ENCODE measurements at places on chromosomes 6 and 20. TPM values are rescaled to one million over a fixed set of nuclear protein-coding genes. Genes with fewer than 3 reads are reported as not detected.

GRIK2 gene
- 6.6 TPM for total RNA-seq

- no peak for DNase-seq
Measured at GRCh38 chr6:9638861-9639260, 776.0 kb downstream of the TFAP2A start.

ZSCAN16 gene
- total RNA-seq, result 5.3 TPM

GRCh38 chr6:43898358-43899131, 128.5 kb downstream of the VEGFA start:
- DNase-seq, result no peak

- no peak for DNase-seq
Measured at GRCh38 chr20:63686492-63687321, 9.7 kb upstream of the TNFRSF6B start.

SLC35D3 gene
- not detected for total RNA-seq

GGTLC1 gene
- total RNA-seq, result 0.18 TPM

RAD21L1 gene
- total RNA-seq, result 1.0 TPM

SLC25A27 gene
- total RNA-seq, result 0.77 TPM

TNXB gene
- total RNA-seq, result 1.8 TPM

DNA sequence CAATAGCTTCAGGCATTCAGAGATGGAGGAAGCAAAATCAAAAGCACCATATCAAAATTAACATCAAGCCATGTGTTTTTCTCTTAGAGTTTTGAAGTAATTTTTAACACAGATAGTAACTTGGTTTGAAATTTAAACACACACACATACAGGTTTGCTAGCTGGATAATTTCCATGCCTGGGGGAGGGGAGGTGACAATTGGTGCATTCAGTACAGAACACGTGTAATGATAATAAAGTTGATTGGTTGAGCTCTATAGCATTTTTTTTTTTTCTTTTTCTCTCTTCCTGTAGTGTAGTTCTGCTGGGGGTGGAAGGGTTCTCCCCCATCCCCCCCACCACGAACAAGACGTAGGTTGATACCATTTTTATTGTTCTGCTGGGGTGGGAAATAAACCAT, 564.8 kb downstream of the LMBRD1 start:
- no peak for DNase-seq

CGAS gene
- 38.4 TPM for total RNA-seq

GABRR1 gene
- total RNA-seq, result not detected

DNA sequence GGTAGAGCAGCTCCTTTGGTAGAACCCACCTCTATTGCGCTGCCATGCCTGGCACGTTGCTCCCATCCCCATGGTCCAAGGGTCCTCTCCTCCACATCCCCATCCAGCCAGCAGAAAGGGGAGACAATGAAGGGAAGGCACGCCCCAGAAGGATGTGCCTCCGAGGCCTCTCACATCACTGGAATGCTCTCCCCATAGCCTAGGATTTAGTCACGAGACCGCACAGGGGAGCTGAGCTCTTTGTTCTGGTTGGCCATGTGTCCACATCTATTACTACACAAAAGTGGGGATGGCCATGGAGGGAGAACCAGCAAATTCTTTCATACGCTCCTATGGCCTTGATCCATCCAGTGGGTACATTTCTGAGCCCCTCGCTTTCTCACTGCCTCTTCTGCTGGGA, 60.5 kb upstream of the SALL4 start:
- DNase-seq, result no peak

CLIC5 gene
- 0.05 TPM for total RNA-seq

GRCh38 chr6:95364016-95364604, 213.2 kb upstream of the MANEA start:
- peak; percentile 10 for DNase-seq

AVP gene
- total RNA-seq, result not detected

DNA sequence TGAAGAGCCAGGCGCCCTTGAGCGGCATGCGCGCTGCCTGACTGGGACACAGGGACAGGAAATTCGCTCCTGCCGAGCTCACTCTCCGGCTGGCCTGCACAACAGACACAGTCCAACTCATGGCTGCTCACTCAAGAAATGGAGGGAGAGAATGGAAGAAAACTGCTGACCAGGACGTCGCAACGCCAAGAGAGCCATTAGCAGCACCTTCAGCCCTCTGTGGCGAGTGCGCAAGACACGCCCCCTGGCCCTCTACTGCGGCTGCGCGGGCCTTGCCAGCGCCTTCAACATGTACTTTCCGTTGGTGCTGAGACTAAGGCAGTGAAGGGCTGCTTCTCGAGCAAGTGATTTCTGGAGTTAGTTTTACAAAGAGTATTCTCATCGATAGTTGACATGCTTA, 23.3 kb downstream of the TMEM242 start:
- no peak for DNase-seq

RBPJL gene
- 0.18 TPM for total RNA-seq

DNA sequence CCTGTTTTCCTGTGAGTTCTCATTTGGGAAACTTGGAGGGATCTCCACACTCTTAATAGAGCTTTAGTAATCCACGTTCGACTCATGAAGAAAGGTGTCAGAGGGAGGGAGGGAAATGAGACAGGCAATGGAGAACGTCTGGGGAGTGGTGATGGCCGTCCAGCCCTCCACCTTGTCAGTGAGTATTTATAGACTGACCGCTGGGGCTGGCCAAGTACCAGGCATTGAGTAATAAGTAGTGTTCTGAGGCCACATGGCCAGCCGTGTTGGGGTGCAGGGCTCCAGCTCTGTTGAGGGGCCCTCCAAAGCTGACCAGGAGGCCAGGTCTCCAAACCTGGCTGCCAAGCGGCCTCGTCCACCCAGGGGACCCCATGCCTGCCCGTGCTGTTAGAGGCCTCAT, 11.3 kb upstream of the DSN1 start:
- DNase-seq, result no peak

DNA sequence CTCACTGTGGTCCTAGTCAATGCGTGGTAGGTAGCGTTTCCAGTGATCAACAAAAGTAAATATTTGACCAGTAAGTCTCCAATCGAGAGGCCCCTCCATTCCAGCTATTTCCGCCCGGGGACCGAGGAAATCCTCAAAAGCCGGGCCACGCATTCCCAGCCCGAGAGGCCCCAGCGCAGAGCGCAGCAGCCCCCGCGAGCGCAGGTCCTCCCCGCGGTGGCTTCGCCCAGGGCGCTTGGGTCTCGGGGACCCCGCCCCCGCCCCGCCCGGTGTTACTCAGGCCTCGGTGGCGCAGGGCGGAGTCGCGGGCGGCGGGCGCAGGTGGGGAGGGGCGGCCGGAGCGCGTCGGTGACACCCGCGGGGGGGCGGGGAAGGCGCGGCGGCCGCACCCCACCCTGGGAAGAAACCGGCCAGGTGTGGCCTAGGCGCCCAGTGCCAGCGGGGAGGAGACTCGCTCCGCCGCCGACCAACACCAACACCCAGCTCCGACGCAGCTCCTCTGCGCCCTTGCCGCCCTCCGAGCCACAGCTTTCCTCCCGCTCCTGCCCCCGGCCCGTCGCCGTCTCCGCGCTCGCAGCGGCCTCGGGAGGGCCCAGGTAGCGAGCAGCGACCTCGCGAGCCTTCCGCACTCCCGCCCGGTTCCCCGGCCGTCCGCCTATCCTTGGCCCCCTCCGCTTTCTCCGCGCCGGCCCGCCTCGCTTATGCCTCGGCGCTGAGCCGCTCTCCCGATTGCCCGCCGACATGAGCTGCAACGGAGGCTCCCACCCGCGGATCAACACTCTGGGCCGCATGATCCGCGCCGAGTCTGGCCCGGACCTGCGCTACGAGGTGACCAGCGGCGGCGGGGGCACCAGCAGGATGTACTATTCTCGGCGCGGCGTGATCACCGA, at the start of gene DSP:
DSP (plus strand) TSS at position 497 of the 890 bp plus-strand sequence; CDS start at position 742, 245 bp downstream.
- DNase-seq, result no peak

RNF182 gene
- 22.2 TPM for total RNA-seq

DNA sequence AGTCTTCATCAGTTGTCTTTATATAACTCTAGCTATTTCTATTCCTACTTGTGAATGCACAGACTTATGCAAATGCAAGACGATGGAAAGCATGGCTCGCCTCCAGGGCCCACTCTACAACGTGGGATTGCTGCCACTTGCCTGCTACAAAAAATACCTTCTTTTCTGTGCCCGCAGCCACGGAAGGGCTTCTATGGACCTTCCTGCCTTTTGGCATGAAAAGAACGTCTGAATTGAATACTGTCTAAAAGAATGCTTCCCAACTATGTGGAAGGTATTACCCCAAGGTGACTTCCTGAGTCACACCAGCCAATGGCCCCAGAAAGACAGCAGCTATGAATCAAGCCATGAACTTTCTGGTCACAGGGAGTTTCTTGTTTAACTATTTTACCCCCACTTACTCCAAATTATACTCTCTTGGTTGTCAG, 261.2 kb downstream of the HIVEP2 start:
- DNase-seq, result no peak

GRCh38 chr6:139166956-139167313, 32.1 kb downstream of the HECA start:
- DNase-seq, result no peak

GRCh38 chr6:54957698-54958097, 111.1 kb downstream of the FAM83B start:
- DNase-seq, result no peak

- DNase-seq, result peak; percentile 55
Measured at GRCh38 chr20:18276821-18277220, 11.5 kb upstream of the ZNF133 start.

MTHFD1L gene
- total RNA-seq, result 76.2 TPM

DNA sequence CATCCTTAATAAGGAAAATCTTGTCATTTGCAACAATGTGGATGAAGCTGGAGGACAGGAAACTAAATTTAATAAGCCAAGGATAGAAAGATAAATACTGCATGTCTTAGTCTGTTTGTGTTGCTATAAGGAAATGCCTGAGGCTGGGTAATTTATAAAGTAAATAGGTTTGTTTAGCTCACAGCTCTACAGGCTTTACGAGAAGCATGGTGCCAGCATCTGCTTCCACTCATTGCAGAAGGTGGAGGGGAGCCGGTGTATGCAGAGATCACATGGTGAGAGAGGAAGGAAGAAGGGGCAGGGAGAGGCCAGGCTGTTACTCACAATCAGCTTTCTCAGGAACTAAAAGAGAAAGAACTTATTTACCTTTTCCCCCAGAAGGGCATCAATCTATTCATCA, 118.9 kb upstream of the SMLR1 start:
- no peak for DNase-seq

DNA sequence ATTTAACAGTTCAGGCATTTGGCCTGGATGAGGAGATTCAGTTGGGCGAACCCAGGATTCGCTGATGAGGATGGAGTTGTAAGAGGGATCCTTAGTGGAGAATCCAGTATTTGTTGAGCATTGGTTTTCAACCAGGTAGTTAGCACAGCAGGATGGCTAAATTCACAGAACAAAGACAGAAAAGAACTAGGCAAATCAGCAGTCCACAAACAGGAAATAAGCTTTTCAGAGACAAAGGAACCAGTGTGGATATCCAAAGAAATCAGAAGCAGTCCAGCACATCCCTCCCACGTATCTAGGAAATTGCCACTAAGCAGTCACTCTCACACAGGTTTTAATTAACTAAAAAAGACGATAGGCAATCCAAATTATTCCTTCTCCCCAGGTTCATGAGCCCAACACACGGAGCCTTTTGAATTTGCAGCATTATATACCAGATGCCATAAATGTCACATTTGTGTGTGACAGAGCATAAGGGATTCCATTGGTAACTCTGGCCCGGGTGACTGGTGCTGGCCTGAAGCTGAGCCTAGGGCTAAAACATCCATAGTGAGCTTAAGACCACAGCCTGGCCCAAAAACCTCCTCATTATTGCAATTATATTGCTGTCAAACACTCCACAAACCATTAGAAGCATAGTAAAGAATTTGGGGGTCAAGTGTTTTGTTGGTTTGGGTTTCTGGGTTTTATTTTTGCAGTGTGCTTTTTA, 131.5 kb downstream of the SOBP start:
- DNase-seq, result no peak

SPATA25 gene
- 1.8 TPM for total RNA-seq

GRCh38 chr6:71029555-71029954, 72.7 kb upstream of the B3GAT2 start:
- no peak for DNase-seq

TBXT gene
- not detected for total RNA-seq

TCP11 gene
- total RNA-seq, result not detected

DNA sequence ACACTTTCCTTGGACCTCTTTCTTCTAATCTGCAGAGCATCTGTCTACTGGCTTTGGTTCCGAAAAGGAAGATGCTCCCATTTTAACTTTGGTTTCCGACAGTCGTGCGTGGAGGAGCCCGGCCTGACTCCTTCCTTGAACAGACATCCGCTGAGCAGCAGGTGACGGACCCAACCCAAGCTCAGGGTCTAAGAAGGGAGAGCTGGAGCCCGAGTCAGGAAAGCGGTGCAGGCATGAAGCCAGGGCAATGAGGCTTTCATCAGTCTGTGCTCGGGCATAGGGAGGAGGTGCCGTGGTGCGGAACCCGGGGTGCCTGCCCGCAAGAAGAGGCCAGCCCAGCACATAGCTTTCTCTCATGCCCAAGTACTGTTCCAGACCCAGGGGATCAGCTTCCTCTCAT, 109.4 kb downstream of the CDH4 start:
- no peak for DNase-seq

RIMS4 gene
- total RNA-seq, result 4.0 TPM

- no peak for DNase-seq
Measured at GRCh38 chr6:33718713-33719112, 7.2 kb upstream of the UQCC2 start.

- DNase-seq, result no peak
Measured at GRCh38 chr20:38757145-38757775, 9.0 kb downstream of the ACTR5 start.

All from Panc1 (cell line).